Fibroblast of skin of abdomen (primary cell): ENCODE measurements at places on chromosomes 6 and 20.

GRCh38 chr6:38427492-38428210 is 212.1 kb downstream of the BTBD9 start:
- DNase-seq = no peak

DNA sequence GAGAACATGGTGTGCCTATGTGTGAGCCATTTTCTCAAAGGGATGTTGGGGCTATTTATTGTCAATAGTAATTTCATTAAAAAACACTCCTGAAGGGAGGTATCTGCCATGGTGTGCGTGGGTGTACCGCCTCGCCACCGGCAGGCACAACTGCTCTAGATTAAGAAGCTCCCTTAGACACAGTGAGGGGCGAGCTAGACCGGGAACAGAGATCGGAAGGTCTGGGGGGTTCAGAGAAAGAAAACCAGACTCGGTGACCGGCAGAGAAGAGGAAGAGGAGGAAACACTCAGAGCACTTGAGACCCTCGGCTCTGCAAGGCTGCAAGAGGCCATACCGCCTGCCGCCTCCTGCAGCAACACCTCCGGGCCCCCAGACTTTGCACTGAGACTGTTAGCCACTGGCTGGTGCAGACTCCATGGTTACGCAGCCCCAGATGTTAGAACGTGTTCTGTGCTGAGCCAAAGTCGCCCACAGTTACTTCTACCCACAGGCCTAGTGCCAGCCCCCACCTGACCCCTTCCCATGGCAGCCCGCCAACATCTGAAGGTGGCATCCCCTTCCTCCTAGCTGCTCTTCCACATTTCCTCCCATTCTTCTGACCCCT is 18.1 kb downstream of the PXDC1 start:
- DNase-seq = no peak

- no peak for DNase-seq
Observed at GRCh38 chr6:132330759-132331158, 70.5 kb downstream of the MOXD1 start.

DNA sequence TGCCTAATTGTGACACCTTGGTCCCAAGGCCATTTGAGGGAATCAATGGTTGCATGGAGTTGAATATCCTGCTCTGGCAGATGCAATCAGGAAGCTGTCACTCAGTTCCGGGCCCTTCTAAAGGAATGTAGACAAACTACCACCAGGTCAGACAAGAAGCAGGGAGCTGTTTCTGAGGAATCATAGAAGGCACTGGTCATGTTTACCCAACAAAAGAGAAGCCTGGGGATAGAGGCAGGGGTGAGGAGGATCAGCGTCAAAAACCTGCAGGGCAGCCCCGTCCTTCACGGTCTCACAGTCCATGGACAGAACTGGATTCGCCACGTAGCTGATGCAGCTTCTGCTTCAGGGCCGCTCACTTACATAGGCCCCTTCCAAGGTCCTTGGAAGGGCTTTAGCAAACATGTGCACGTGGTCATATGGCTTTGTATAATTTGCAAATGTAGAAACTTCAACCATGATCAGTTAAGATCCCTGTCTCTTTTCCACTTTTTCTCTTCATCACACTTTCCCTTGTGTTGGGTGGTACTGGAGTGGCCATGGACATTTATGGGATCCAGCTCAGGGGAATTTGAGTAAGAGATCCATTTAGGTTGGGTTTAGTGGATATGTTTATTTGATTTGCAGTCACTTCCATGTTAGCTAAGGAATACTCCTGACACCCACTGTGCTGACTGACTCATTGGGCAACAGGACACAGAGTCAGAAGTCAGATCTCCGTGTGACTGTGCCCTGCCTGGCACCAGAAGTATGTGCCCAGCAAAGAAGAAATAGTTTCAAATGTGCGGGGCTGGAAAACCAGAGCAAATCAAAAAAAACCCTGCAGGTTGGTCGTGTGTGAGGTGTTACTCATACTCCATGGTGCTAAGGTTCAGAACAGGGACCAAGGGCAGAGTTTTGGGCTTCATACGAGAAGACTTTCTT is 60.0 kb upstream of the ZFAND3 start:
- no peak for DNase-seq

GRCh38 chr6:169044381-169045230 is 209.0 kb downstream of the THBS2 start:
- DNase-seq = peak; percentile 37

DNA sequence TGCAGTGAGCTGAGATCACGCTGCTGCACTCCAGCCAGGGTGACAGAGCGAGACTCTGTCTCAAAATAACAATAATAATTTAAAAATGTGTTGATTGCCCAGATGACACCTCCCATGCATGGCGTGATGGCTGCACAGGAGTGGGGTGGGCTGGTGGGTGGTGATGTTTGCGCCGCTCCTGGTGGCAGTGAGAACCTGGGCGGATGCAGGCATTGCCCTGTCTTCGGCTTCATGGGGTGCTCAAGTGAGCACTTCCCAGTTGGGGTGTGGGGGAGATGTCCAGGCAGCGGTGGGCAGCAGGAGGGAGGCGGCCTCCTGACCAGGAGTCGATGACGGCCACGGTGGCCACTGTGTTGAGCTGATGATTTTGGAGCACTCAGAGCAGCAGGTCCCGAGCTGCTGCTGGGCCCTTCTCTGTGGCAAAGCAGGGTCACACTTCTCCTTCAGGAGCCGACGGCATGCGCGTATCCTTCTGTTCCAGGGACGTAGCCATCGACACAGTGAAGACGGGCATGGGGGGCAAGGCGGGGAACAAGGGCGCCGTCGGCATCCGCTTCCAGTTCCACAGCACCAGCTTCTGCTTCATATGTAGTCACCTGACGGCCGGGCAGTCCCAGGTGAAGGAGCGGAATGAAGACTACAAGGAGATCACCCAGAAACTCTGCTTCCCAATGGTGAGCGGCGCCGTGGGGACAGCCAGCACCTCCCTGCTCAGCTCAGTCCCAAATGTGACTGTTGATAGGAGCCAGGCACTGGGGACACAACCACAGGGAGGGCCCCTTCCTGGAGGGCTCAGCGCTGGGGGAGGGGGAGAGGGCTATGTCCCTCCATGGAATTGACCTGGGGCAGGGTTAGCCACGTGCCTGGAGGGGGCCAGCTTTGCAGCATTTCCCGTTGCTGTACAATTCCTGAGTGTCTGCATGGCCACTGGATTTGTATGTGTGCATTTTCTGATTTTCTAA is 89.7 kb downstream of the SYNJ2 start:
- DNase-seq = no peak

DNA sequence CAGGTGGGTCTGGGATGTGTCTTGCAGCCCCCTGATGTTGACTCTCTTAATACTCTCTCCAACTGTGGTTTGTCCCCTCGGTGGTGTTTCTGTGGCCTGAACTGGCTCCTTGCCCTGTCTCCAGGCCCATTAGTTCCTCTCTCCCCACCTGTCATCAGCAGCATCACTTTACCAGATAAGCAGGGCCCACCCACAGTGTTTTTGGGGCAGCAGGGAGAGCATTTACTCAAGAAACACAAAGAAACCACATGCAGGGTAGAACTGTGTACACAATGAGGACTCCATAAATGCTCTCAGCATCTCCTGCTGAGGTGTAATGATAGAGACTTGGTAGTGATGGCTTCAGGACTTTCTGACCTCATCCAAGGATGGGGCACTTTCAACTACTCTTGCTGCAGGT is 20.2 kb upstream of the MRPS18A start:
- no peak for DNase-seq

- DNase-seq = no peak
Observed at GRCh38 chr20:50221501-50222308, 31.1 kb downstream of the CEBPB start.

DNA sequence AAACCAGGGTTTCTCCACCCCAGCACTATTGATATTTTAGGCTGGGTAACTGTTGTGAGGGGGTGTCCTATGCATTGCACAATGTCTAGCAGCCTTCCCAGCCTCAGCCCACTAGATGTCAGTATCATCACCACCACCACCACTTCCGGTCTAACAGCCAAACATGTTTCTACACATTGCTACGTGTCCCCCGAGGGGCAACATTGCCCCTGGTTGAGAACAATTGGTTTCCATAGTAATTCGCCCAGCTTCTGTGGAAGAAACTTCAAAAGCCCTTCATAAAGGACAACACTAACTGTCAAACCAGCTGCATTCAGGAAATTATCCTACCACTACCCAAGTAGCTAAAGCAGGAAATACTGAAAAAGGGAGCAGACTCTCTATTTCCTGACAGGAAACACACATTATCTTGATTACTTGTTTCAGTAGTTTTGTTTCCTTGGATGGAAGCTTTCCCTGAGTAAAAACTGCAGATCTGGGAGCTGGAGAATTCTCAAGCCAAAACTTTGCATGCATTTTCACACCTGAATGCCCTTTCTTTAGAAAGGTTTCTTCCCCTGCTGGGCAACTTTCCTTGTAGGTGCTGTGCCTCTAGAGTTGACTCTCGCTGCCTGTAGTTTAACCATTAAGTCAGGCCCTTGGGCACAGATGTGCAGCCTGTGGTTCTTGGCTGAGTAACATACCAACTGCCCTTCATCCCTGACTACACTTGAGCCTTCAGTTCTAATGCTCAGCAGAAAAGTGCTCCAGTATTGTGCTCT is 23.6 kb downstream of the PKHD1 start:
- peak; percentile 36 for DNase-seq

- no peak for DNase-seq
Observed at GRCh38 chr6:125884634-125885371, 71.8 kb upstream of the HINT3 start.

GRCh38 chr20:35981969-35982368 is 13.6 kb downstream of the CNBD2 start:
- DNase-seq = no peak

GRCh38 chr6:106244931-106245330 is 80.6 kb downstream of the ATG5 start:
- DNase-seq = no peak

DNA sequence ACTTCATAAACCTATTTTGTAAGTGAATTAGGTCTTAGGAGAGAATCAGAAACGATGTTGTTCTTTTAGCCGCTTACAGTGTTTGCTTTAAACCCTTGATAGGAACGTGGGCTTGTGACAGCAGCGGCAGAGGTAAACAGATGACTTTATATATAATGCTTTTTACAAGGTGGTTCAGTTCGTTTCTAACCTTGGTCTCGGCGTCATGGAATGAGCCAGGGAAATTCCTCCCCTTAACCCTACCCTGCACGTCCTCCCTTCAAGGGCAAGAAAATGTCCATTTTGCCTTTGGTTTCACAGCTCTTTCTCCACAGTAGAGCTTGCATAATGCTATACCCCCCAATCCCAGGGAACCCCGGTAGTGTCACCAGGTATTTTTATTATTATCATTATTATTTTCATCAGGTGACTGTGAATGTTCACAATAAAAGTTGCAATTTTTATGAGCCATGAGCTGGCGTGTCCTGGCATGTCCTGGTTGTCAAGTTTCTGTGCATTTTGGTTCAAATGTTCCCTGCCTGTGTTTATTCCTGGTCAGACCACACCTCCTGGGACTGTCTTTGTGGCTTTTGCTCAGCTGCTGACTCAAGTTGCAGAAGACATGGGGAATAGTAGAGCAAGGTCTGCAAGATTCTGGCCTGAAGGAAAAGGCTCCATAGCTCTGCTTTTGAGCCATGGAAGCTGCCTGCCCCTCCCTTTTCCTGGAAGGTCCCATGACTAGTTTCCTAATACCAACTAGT is 112.8 kb upstream of the BMP2 start:
- DNase-seq = peak; percentile 2

DNA sequence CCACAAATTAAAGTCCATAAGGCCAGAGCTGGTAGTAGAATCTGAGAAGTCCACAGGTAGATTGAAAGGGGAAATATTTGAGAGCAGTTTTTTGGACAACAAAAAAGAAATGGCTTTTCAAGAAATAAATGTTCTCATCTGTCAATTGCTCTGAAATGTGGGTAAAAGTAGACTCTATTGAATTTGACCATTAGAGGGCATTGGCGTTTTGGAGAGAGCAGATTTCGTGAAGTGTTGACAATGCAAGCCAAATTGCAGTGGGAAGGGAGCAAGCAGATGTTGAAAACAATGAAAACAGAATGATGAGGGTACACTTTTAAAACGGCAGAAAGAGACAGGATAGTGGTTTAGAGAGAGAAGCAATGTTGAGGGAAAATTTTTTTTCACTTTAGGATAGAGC is 149.1 kb upstream of the FAM83B start:
- DNase-seq = peak; percentile 55

- DNase-seq = no peak
Observed at GRCh38 chr20:4153251-4153650, 137.9 kb upstream of the RNF24 start.

- DNase-seq = no peak
Observed at GRCh38 chr6:128150376-128150775, 249.5 kb upstream of the THEMIS start.

GRCh38 chr6:164478426-164478825 is 831.0 kb downstream of the C6orf118 start:
- no peak for DNase-seq

DNA sequence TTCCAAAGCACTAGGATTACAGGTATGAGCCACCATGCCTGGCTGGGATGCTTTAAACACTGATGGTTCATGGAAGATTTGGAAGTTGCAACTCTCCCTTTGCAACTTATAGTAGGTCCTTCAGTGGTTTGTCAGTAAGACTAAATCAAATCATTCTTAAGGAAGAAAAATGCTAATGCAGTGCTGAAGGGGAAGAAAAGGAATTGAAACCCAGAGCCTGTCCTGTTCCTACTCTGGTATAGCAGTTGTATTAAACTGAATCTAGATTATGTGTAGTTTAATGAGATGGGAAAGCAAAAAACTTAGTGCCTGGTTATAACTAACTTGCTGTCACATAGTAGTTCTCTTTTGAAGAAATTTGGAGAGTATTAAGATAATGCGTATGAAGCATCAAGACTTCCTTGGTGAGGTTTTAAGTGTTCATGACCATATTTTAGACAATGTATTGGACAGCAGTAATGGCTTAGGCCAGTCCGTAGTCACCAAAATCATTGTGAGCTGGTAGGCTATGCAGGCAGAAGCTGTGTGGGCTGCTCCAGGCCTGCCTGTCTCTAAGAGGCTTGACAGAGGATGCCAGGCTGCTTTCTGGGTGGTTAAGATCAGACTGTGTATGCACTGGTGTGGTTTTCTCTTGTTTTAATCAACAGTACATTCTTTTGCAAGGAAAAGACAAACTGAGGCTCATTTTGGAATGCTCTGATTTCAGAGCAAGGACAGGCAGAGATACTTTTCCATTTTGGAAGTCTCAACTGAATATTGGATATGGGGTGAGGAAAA is 14.0 kb downstream of the PAQR8 start:
- DNase-seq = no peak

- no peak for DNase-seq
Observed at GRCh38 chr6:113031591-113032238, 684.6 kb downstream of the RFPL4B start.

GRCh38 chr20:35199740-35200139 is 26.8 kb upstream of the MMP24 start:
- no peak for DNase-seq

GRCh38 chr6:3850451-3851203 is 1.5 kb downstream of the FAM50B start:
- no peak for DNase-seq

- no peak for DNase-seq
Observed at GRCh38 chr20:21391185-21391971, 5.9 kb downstream of the NKX2-4 start.

GRCh38 chr6:87181903-87182302 is 26.5 kb downstream of the ZNF292 start:
- no peak for DNase-seq
